ENCODE measurements at places on chromosomes 5 and 9.

DNA sequence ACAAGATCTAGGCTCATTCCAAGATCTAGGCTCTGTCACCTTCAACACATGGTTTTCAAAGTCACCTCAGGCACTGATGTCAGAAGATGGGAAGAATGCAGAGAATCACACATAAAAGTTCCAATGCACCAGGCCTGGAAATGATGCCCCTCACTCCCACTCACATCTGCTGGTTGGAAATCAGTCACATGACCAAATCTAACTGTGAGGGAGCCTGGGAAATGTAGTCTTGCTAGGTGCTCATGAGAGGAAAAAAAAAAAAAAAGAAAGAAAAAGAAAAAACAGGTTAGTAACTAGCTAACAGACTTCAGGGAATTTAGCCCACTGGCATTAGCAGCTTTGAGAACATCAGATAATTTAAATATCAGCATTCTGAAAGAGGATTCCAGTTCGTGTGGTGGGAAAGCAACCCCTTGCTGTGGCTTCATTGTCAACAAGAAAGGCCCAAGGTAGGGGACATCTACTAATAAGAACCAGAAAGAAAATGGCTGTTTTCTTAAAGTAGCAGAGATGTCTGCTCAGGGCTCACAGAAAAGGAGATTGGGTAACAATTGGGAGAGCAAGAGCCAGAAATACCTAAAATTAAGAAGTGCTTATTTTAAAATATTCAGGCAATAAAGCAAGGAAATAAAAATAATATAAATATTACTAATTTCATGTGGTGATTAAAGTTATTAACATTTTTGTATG lies 614.3 kb downstream of the ACTL7B start:
- no peak for DNase-seq

DNA sequence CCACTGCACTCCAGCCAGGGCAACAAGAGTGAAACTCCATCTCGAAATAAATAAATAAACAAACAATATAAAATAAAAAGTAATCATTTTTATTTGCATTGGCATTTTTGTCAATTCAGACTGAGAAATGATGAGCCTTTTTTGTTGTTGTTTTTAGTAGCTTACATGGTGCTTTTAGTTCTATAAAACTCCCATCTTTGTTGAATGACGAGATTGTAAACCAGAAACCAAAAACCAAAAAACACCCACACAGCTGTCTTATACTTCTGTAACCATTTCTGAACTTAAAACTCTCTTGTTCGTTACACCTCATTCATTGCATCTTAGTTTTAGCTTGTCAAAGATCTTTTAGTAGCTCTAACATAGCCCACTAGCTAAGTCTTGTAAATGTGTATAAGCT lies 44.7 kb downstream of the GGTA1 start:
- no peak for DNase-seq

DNA sequence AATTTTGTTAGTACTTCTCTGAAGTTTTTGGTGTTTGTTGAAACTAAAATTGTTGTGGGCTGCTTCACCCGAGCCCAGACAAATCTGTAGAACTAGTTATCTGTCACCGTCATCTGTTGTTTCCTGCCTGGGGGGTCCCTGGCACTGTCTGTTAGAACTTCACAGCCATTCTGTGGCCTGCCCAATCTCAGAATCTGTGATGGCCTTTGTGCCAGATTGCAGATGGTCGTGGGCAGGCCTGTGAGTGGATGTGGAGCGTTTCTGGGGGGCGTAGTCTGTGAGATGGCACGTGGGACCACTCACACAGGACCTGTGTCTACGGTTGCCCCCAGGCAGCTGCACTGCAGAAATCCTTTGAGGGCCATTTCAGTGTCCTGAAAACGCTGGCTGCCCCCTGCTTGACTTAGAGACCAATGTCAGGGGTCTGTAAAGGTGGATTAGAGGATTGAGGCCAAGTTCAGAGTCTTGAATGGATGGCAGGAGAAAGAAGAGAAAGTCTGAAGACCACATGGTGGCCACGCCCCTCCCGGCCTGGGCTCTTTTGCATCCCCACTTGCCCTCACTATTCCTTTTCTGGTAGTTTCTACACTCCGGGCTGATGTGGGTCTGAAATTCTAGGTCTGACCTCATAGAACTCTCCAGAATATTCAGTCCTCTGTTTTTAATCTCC lies 38.3 kb downstream of the TRIO start:
- DNase-seq: no peak

DNA sequence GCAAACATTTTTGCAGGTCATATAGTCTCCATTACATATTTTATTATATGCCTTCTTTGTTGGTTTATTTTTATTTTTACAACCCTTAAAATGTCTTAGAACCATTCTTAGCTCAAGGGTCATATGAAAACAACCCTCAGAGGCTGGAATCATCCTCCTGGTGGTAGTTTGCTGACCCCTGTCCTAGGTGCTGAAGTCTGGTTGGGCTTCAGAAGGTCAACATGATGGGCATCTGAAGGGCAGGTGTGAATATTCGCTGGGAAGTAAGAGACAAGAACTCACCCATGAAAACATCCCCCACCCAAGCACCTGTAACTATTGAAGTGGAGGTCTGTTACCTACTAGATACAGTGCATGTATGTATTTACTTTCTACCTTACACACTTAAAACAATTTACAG lies 75.4 kb downstream of the OSMR start:
- no peak for DNase-seq

GRCh38 chr9:96383165-96383942 lies at the start of gene SLC35D2:
TSS of gene SLC35D2 (minus strand) at chr9:96383711. CDS start at chr9:96383634, 77 bp downstream.
- peak; percentile 7 for DNase-seq

DNA sequence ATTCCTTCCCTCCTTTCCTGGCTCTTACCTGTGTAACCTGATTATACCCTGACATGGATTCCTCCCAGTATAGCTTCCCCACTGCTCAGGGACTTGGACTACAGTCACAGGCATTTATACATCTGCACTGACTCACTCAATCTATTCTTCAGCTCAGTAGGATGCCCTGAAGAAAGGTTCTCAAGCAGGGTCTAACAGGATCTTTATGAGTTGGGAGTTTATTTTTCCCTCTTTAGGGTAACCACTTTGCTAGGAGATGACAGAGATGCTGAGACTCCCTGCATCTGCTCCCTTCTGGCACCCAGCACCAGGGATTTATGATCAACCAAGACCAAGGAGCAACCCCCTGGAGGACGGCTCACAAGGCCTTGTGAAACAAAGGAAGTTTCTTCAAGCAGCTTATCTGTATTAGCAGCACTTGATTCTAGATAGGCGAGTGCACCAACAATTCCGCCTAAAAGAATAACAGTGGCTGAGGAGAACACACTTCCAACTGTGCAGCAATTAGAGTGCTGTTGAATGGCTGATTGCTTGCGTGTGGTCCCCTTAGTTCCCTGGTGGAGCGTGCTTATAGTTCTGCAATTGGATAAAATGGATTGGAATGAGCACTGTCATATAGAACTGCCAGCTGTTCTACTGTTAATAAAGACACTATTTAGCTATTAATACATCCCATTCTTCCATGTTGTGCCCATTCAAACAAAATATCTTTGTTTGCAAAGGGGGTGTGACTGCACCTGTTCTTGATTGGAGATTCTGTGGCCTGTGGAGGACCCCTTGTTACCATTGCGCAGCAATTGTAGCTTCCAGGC lies 482.6 kb downstream of the ZNF608 start:
- no peak for DNase-seq

DNA sequence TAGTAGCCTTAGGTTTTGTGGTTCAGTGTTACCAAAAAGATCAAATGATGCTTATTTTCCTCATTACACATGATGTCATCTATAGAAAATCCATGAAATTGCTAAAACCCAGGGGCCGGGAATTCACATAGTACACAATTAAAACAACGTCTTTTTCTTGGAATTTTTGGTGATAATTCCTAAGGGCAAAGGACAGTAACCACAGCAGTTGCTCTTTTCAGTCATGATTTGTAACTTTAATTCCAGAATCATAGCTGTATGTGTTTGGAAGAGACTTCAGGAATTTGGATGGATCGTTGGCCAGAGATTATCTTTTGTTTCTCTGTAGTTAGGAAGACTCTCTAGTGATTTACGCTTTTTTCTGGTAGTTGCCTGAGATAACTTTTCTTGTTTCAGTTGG lies 748.7 kb downstream of the TLE4 start:
- DNase-seq: no peak

DNA sequence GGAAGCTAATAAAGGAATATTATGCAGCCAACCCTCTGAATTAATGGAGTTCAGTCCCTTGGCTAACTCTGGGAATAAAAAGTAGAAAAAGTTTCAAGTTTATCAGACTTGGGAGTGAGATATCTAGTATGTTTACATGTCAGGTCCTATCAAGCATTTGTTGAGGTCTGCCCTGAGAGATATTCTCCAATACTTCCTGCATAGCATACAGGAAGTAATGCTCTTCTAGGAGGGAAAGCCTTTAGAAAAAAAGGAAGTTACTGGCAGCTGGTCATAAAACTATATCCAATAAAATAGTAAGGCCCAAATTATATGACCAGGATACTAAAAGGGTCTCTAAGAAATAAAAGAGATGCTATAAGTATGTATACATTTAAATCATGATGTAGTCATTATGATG lies 594.1 kb upstream of the FTMT start:
- DNase-seq: no peak

DNA sequence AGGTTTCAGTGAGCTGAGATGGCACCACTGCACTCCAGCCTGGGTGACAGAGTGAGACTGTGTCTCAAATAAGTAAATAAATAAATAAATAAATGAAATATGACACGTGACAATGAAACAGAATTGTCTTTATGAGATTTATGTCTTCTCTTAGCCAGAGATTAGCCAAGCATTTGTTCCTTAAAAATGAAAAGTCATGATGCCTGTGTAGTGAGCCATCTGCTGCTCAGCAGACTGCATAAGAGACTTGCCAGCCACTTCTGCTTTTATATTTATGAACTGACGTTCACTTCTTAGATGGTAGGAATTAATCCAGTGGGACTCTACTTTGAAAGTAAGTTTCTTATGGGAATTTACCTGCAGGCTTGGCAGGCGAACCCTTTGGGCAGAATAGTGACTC lies 227.4 kb downstream of the NR3C1 start:
- DNase-seq: no peak

DNA sequence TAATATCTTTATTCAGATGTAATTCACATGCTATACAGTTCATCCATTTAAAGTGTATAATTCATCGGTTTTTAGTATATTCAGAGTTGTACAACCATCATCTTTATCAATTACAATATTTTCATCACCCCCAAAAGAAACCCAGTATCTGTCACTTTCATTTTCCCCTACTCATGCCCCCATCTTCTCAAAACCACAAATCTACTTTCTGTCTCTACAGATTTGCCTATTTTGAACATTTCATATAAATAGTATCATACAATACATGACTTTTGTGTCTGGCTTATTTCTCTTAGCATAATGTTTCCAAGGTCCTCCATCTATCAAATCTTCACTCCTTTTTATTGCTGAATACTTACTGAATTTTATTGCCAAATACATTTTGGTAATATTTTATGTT lies 305.1 kb upstream of the SGCD start:
- no peak for DNase-seq

GRCh38 chr9:20356403-20357036 lies 265.8 kb downstream of the MLLT3 start:
- no peak for DNase-seq

DNA sequence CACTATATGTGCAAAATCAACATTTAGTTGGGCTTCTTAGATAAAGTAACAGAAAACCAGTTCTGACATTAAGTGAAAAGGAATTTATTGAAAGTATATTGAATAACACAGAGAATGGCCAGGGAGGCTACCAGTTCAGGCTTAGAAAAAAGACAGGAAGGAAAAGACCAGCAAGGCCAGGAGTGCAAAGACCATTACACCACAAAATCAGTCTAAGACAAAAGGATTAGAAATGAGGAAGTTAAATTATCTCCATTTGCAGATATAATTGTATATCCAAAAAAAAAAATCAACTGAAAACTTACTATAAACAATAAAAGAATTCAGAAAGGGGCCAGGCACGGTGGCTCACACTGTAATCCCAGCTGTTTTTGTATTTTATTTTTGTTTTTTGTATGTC lies 4.8 kb upstream of the TEX10 start:
- no peak for DNase-seq

DNA sequence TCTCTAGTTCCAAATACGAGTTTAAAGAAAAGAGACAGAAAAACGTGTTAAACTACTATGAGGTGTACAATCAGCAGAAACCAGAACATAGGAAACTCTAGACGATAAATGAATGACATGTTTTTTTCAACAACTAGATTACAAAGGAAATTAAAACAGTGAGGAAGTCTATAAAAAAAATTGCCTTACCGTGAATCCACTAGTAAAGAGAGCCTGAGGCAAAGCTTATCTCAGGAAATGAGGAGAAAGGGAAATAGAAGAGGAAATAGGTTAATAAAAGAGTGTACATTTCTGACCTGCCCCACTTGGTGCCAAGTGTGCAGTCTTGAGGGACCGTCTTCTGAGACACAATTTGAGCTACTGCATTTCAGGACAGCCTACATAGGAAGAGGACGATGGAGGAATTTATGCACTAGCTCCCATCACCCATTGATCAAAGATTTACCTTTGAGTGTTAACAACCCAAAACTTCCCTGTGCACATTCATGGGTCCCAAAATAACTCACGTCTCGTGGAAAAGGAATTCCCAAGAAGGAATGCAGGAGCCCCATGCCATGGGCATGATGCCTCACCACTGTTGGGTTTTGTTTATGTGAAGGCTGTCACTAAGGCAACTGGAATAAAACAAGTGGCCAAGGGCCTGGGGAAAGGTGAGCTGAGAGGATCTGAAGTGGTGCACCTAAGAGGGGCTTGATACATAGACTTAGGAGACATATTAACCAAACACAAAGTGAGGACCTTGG lies 53.6 kb upstream of the SLC1A3 start:
- no peak for DNase-seq

- DNase-seq: no peak
These were observed 98.9 kb downstream of the MAP1B start for GRCh38 chr5:72206160-72206559.

- DNase-seq: no peak
These were observed 140.8 kb downstream of the BARX1 start for GRCh38 chr9:93814077-93814956.

DNA sequence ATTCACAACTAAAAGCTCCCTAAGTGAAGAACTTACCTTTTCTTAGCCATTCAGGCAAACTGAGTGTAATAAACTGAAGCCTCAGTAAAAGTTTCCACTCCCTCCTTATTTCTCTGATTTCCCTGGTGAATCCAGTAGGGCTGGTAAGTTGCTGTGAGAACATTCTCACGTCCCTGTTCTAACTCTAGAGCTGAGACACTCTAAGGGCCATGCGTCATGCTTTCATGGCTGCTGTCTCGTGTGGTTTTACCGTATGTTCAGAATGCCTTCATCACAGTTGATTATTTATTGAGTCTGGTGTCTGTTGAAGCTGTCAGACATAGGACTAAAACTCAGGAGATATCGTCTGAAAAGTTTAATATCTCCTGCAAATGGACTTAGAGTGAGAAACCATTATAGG lies 1.3 kb downstream of the OR2S2 start:
- DNase-seq: no peak

- no peak for DNase-seq
These were observed 434.7 kb downstream of the DTWD2 start for GRCh38 chr5:118553662-118554061.
